ENCODE measurements at places on chromosomes 4 and X. TPM values are rescaled to one million over a fixed set of nuclear protein-coding genes. Genes with fewer than 3 reads are reported as not detected.
A peak's percentile ranks its signal among the peaks of the same experiment; 100 is the strongest.

DNA sequence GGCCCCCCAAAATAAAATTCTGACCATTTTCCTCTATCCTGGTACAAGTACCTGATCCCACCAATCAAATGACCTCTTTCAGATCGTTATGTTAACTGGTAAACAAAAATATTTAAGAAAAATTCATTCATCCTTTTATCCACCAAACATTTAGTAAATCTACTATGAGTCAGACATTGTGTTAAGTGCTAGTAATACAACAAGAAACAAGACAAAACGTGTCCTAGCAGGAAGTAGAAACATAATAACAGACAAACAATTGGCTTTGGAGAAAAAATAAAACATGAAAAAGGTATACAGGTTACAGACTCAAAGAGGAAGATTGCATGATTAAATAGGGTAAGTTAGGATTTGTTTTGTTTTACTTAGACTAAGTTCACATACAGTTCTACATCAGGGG is 43.7 kb downstream of the ANTXR2 start:
- DNase-seq = no peak

DNA sequence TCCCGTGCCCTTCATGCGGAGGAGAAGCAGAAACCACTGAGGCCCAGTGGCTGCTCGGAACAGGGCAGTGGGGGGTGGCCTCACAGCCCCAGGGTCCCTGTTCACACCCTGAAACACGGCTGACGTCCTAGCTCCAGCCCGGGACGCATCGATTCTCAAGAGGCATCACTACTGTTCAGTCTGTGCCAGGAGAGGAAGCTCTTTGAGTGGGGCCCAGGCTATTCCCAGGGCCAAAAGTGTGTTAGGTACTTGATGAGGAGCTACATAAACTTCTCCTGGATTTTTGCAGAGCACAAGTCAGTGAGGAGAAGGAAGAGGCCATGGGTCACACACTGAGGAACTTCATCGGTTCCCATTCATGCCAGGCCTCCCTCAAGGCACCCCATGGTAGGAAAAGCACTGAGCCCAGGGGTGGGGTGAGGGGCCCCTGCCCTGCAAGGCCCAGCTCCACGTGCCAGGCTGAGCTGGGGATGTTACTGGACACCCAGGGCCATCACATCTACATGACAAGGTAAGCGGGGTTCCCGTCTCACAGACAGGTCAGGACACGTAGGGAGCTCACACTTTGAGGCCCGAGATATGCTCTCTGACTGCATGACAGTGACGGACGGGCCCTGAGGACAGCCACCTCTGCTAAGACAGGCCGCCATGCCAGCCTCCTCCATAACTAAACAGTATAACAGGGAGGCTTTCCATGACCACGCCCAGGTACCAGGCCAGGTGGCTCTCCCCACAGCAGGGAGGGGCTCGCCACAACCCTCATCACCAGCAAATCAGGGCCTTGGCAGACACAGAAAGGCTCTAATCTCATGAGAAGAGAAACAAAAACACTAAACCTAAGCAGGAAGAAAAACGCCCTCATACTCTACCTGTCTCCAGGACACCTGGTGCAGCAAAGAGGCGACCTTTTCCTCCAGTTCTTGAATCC is 12.4 kb downstream of the TNIP2 start:
- DNase-seq = no peak

Gene KLF8
- 2.6 TPM for total RNA-seq

Gene FGA
- not detected for total RNA-seq

Gene C4orf54
- not detected for total RNA-seq

- no peak for DNase-seq
Observed at GRCh38 chr4:147794314-147794680, 62.4 kb downstream of the ARHGAP10 start.

DNA sequence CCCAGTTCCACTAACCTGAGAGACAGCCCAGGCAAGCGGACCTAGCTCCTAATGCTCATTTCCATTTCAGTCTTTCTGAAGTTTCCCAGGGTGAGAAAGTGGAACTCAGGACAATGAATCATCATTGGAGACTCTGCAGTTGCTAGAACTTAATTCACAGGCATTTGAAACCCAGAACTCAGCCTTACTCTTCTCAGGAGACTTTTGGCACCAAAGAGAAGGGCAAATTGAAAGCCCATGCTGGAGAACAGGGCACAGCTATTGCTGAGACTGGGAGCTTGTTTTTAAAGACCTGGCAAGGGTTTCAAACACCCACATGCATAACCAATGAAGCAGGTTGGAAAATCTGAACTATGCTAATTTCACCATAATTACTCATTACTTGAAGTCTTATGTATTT is 36.0 kb downstream of the BST1 start:
- DNase-seq = no peak

DNA sequence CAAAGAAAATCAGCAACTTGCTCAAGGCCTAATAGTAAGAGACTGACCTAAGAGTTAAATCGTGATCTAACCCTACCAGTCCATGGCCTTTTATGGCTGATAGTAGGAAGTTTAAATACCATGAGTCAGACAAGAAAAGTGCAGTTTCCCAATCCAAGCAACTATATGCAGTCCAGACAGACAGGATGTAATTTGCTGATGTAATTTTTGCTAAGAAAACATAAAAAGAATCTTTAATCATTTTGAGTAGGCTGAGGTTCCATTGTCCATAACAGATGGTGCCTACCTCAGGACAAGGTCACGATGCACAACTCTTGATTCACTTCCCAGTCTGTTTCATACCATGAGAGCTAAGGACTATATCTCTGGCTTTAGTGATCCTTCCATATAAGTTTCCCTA is 317.5 kb upstream of the GRIA3 start:
- DNase-seq = peak; percentile 61

DNA sequence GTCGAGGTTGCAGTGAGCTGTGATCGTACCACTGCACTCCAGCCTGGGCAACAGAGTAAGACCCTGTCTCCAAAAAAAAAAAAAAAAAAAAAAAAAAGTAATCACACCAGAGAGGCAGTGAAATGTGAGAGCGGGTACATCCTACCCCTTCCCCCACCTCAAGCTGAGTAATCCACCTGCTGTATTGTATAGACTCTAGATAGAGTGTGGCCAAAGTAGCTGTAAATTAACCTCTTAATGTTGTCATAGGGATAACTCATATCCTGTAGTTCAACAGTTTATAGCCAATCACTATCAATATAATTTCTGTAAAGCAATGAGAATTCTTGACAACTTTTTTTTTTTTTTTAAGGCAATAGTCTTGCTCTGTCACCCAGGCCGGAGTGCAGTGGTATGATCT is 30.8 kb downstream of the TNIP2 start:
- no peak for DNase-seq

DNA sequence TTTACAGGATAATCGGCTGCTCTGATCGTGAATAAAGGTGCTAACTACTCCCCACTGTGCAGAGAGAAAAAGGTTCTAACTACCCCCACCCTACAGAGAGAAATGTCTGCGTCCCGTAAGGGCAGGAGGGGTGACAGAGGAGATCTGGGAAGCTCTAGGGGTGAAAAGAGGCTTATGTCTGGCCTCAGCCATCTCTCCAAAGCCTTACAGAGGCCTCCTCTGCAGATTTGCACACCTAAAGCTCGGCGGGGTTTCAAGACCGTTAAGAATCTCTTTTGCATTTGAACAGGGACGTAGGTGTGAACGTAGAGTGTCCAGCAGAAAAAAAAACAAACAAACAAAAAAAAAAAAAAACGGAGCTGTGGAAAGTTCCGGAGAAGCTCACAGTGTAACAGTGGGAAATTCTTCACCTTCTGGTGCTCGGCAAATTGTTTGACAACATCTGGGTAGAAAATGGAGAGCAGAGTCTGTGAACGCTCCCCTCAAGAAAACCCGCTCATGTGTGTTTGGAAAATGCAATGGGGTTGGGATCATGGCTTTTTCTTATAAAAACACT is 161.0 kb downstream of the SHOX start:
- DNase-seq = no peak

Gene SHOX
- total RNA-seq = not detected

DNA sequence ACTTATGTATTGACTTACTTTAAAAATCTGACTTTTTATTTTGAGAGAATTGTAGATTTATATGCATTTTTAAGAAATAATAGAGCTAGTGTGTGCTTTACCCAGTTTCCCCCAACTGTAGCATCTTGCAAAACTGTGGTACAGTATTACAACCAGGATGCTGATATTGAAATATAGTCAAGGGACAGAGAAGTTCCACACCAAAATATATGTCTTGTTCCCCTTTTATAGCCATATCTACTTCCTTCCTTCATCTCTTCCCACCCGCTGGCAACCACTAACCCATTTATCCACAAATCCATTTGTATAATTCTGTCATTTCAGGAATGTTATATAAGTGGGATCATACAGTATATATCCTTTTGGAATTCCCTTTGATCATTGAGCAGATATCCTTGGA is 16.8 kb downstream of the KDM6A start:
- DNase-seq = no peak

- peak; percentile 77 for DNase-seq
Observed at GRCh38 chr4:74267998-74268606, 40.2 kb upstream of the EPGN start.

DNA sequence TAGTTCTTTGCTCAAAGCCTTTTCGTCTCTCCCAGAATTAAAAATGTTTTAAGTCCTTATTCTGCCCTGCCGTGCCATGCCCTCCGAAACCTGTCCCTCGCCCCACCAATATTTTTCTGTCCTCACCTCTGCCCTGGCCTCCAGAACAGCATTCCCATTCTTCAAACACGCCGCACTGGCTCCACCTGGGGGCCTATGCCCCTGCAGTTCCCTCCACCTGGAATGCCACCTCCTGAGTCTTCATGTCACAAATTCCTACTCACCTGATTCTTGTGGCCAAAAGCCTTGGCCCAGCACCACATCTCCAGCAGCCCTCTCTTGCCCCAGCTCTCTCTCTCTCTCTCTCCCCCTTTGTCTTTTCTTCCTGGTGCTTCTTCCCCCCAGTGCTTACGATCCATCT is 91.6 kb downstream of the APBB2 start:
- DNase-seq = no peak

Gene GUCY1B1
- total RNA-seq = 2.8 TPM

DNA sequence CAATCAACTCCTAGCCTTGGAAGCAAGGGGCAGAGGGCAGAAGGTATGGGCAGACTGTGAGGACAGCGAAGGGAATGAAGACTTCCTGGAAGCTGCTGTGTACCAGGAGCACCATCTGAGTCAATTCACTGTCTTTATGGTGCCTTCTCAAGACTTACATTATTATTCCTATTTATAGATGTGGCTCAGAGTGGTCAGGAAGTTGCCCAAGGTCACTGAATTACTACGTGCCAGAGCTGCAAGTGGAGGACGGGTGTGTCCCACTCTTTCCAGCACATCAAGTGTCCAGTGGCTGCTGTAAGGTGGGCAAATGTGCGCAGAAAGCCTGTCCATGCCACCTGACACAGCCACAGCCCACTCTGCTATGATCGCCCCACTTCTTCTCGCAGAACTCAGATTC is 32.0 kb downstream of the SMPX start:
- DNase-seq = no peak

DNA sequence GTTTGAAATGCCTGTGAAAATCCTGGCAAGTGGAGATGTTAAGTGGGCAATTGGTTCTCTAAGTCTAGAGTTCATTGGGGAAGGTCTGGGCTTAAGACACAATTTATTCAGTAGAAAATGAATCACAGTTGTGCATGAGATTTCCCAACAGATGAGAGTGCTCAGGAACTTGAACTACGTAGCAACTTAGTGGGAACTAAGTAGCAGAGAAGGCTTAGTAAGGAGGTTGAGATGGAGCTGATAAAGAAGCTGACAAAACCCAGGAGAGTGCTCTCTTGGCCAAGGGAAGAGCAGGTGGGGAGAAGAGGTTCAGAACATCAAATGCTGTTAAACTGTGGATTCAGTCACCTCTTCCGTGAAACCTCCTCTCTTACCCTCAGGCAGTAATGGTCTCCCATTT is 33.0 kb downstream of the AFF1 start:
- DNase-seq = no peak

DNA sequence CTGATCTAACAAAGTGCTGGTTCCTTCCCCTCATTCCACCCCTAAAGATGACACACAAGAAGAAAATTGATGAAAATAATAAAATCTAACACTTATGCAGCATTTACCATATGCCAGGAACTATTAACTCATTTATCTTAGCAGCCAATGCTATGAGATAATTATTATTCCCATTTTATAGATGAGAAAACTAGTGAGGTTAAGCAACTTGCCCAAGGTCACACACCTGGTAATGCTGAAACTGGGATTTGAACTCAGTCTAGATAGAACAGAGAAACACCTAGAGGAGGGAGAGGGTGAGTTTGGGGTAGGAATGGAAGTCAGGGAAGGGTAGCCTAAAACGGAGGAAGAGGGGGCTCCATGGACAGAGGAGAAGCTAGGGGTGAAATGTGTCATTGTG is 18.6 kb downstream of the RBMX start:
- DNase-seq = no peak

Gene HTRA3
- 4.7 TPM for total RNA-seq

DNA sequence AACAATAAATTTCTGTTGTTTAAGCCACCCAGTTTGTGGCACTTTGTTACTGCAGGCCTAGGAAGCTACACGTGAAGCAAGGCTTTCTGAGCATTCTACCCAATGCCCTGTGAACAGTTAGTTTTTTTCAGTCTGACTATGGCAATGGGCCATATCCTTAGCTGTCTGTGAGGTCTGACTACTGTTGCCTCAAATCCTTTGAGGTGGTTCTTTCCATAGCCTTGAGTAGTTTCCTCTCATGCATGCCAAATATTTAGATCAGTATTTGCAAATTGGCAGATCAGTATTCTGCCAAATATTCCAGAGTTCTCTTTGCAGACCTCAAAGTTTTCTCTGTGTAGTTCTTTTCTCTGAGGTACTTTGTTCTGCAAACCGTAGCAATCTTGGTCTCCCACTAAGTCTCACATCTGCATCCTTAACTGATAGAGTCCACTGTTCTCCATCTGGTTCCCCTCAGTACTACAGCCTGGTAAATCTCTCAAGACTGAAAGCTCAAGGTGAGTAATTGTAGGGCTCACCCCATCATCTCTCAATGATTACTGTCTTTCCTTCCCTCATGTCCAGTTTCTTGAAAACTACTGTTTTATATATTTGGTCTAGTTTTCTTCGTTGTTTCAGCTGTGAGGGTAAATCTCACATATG is 984.9 kb upstream of the INTU start:
- DNase-seq = no peak

Gene MAGEA2B
- total RNA-seq = not detected

DNA sequence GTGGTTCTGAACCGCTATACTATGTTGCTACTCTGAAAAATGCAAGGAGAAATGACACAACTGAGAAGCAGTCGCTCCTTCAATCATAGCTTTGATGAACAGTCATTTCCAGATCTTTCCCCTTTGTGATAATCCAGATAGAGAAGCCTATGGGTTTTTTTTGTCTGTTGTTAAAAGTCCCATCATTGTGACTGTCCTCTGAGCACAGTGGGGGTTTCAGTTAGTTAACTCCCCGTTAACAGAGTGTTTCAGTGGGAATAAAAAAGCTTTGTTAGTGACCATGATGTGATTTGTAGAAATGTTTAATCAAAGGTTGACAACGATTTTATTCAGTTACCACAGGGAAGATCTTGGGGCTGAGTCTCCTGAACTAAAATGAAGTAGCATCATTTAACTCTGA is 176.2 kb upstream of the MAOA start:
- no peak for DNase-seq

GRCh38 chr4:112279025-112279881 is 6.5 kb downstream of the TIFA start:
- DNase-seq = no peak

GRCh38 chr4:125750399-125750798 is 435.6 kb downstream of the FAT4 start:
- DNase-seq = no peak

Gene ATP6AP2
- total RNA-seq = 101 TPM

GRCh38 chr4:73979407-73979957 is 2.3 kb downstream of the PF4 start:
- no peak for DNase-seq
